ENCODE measurements at places on chromosomes 4 and X.

- no peak for DNase-seq
Measured at GRCh38 chr4:152943672-152944071, 7.5 kb downstream of the FHDC1 start.

DNA sequence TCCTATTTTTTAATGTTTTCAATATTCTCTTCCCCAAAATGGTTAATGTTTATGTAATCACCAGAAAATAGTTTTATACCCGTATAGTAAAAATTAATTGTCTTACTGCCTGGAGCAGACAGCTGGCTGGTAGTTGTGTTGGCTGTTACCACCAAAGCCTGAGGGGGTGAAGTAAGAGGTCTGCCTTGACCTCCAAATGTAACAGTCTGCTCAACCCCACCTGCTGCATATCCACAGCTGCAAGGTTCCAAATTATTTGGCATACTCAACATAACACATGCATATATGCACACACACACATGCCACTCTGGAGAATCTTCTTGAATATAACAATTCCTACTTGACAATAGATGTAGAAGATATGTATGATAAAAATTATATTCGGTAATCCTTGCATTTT, 624.3 kb downstream of the ADGRL3 start:
- DNase-seq: no peak

DNA sequence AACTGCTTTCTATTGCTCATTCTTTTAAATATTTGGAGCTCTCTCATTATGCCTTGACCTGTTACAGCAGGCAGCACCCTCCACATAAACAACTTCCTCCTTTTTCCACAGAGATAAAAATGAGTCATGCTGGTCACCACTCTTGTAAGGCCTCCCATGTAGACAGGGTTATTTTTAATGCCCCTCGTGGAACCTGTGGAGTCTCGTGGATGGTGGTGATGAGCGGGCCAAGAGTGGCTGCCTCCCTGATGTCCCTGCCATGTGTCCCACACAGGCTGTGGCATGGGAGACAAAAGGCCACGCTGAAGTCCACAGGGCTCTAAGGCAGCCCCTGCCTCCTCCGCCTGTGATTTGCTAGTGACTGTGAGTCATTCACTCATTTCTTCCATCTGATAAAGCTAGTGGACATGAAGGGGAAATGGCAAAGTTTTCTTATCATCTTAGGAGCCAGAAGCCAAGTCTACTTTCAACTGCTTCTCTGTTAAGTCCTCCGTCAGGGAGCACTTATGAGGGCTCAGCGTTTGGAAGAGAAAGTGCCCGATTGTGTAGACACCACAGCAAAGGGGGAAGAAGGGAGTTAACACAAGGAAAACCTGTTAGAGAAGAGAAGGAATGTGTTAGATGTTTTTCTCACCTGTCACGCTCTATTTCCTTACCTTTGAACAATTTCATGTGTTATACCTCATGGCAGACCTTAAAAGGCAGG, 121.6 kb upstream of the FAT1 start:
- no peak for DNase-seq

- no peak for DNase-seq
Measured at GRCh38 chr4:78949735-78950134, 10.5 kb upstream of the PAQR3 start.

- DNase-seq: no peak
Measured at GRCh38 chr4:155428128-155428527, 51.4 kb upstream of the MAP9 start.

Measured in DMS153 (cell line).